ENCODE measurements at places on chromosomes 1 and 21. TPM values are rescaled to one million over a fixed set of nuclear protein-coding genes. Genes with fewer than 3 reads are reported as not detected.

CLDN19 gene
- not detected for total RNA-seq

GPR153 gene
- 7.2 TPM for total RNA-seq

FAM163A gene
- not detected for total RNA-seq

AKR7A3 gene
- 0.89 TPM for total RNA-seq

ACBD3 gene
- total RNA-seq, result 54.8 TPM

AGMAT gene
- total RNA-seq, result 4.3 TPM

GJA4 gene
- total RNA-seq, result not detected

LDLRAD1 gene
- total RNA-seq, result not detected

USP25 gene
- 34.7 TPM for total RNA-seq

LIX1L gene
- total RNA-seq, result 34.0 TPM

ASTN1 gene
- not detected for total RNA-seq

RNPEP gene
- total RNA-seq, result 77.3 TPM

LCE2A gene
- not detected for total RNA-seq

HTR6 gene
- total RNA-seq, result not detected

INSRR gene
- not detected for total RNA-seq

TRAF3IP3 gene
- total RNA-seq, result not detected

CCDC190 gene
- total RNA-seq, result 0.86 TPM

SHE gene
- not detected for total RNA-seq

PIK3R3 gene
- total RNA-seq, result 2.0 TPM

OVAAL gene
- total RNA-seq, result not detected

COL9A2 gene
- 3.5 TPM for total RNA-seq

GJC2 gene
- 4.0 TPM for total RNA-seq

KRTAP13-1 gene
- not detected for total RNA-seq

BCAN gene
- not detected for total RNA-seq

C1orf87 gene
- total RNA-seq, result not detected

LYSMD1 gene
- total RNA-seq, result 4.9 TPM

EPHA2 gene
- 69.8 TPM for total RNA-seq

HSF2BP gene
- 4.3 TPM for total RNA-seq

C1QC gene
- total RNA-seq, result not detected

SHISAL2A gene
- not detected for total RNA-seq

EDARADD gene
- 1.7 TPM for total RNA-seq
